ENCODE measurements at places on chromosomes 1 and 21. TPM values are rescaled to one million over a fixed set of nuclear protein-coding genes. Genes with fewer than 3 reads are reported as not detected.

CGN gene
- total RNA-seq, result 0.89 TPM

RCSD1 gene
- 106 TPM for total RNA-seq

ITGB2 gene
- total RNA-seq, result 434 TPM

MFAP2 gene
- not detected for total RNA-seq

RIPPLY3 gene
- total RNA-seq, result not detected

SLFNL1 gene
- 0.86 TPM for total RNA-seq

IGSF8 gene
- 41.8 TPM for total RNA-seq

S100A2 gene
- not detected for total RNA-seq

RAVER2 gene
- total RNA-seq, result 1.8 TPM

CRYAA gene
- total RNA-seq, result not detected

TRIM17 gene
- total RNA-seq, result 0.90 TPM

RASAL2 gene
- total RNA-seq, result 0.05 TPM

MYBPH gene
- total RNA-seq, result not detected

AMY1A gene
- not detected for total RNA-seq

CELA3B gene
- 7.5 TPM for total RNA-seq

PGBD5 gene
- total RNA-seq, result not detected

Measured in T-cell (primary cell).